GM18507 (cell line): ENCODE measurements at places on chromosomes 7 and 10.
A peak's percentile ranks its signal among the peaks of the same experiment; 100 is the strongest.

DNA sequence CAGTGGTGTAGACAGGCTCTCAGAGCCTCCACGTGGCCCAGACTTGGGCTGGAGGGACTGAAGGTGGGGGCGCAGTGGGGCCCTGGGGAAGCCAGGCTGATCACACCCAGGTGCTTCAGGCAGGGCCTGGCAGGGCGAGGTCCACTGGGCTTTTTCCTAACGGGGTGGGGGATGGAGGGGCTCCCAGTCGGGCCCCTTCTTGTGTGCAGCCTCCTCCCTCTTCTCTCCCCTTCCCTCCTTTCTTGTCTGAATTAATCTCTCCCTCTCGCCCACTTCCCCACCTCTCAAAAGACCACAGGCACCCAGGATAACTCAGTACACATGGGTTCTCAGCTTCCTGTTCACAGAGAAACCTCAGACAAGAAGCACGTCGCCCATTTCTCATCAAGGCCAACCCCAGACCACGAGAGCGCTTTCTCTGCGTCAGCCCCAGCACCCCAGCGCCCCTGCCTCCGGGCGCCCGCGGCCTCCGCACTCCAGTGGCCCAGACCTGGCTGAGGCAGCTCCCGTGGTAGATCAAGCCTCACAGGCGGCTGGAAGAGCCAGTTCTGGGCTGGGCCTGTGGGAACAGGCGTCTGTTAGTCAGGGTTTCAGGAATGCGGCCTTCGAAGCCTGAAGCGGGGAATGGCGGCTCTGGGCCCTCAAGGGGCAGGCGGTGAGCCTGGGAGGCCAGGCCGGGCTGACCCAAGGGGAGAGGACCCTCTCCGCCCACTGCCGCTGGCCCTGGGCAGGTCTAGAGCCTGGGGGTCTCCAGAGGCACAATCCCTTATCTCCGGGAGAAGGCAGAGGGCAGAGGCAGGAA, 50.6 kb downstream of the PWWP2B start:
- DNase-seq: no peak

DNA sequence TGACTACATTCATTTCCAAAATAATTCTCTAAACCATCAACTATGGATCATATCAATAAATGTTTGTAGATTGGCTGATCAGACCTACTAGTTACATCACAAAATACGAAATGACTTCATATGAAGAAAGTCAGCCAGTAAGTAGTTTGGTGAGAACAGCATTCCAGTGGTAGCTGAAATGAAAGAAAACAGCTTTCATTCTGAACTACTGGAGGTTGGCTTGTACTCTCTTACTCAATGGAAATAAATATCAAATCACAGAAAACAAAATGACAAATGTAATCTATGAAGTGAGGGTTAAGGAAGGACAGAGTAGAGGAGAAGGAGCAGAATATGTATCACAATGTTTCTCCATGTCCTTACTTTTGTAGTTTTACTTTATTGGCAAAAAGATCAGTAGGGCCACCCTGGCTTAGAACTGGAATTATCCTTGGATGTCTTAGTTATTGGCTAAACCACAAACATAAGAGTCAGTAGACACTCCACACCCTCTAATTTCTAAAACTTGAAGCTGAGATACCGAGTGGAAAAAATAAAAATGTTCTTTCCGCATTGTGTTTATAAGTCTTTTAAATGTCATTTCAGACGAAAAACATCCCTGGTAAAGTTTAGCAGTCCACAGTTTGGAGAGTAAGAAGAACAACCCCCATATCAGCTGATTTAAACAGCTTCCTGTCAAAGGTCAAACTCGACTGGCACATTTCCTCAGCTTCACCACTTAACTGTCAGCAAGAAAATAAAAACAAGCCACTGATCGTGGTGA, 74.0 kb upstream of the DGKI start:
- no peak for DNase-seq

GRCh38 chr10:5887029-5887428, 2.7 kb downstream of the ANKRD16 start:
- no peak for DNase-seq

DNA sequence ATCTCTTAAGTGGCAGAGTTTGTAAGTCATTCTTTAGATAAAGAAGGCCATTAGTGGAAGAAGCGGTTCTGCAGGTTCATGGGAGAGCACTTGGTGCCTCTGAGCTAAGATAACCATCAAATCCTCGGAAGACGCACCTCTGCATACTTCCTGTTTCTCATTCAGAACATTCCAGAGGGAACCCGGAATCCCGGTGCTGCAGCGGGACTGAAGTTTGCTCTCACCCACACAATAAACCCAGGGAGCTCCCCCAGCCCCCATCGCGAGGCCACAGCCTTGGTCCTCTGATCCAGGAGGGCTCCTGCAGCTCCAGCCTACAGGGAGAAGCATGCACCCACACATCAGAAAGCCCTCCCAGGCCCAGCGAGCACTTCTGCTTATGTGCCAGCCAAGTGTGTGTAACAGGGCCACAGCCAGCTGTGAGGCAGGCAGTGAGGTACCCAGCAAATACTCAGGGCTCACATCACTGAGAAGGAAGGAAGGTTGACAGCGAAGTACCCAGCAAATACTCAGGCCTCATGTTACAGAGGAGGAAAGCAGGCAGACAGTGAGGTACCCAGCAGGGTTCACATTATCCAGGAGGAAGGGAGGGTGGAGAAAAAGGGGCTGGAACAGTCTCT, 142.4 kb downstream of the DIP2C start:
- no peak for DNase-seq

- no peak for DNase-seq
These were observed 3.8 kb downstream of the ABCA13 start for GRCh38 chr7:48175019-48175418.

DNA sequence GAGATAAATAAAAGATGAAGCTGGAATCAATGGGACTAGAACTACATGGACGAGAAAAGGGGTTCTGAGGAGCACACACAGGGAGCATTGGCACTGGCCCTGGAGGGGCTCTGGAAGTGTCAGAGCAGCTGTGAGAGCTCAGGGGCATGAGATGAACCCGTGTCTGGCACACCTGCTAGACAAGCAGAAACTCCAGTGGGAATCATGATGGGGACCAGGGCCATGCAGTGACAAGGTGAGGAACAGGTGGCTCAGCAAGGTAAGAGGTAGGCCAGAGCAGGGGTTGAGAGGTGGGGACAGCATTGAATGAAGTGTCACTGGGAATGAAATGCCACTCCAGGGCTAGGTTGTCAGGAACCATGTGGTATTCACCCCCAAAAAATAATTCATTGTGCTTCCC, 588.5 kb downstream of the GRID1 start:
- no peak for DNase-seq

DNA sequence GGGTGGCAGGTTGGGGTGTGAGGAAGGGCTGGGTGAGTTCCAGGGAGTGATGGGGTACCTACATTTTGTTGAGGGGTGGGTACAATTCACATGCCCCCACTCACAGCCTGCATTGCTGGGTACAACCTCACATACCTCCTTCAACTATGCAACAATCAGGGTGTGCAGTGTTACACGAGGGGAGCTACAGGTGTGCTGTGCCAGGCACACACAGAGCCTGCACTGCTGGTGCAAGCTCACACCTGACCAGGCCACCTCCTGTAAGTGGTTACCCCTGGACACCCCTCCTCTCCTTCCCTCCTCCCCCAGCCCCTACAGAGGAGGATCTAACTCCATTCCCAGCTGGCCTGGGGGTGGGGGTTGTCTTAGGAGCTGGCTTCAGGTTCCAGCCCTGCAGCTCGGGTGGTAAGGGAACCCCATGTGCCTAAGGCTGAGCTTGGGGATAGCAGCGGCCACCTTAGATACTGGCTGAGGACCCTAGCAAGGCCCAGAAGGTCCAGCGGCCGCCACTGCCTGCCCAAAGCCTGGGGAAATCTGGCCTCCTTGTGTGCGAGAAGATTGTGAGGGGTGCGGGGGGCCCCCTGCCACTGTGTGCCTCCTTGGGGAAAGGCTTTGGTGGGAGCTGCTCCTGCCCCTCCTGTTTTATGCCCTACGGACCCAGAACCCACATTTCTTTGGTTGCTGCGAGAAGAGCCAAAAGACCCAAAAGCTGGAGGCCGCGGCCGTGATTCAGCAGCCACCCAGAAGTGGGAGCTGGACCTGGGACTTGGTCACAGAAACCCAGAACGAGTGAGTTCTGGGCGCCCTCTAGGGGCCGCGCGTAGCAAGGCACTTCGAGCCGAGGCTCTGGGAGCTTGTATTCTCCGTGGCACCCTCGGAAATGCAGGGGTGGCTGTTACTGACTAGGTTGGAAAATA, 10.8 kb downstream of the TLX1 start:
- DNase-seq: peak; percentile 69

DNA sequence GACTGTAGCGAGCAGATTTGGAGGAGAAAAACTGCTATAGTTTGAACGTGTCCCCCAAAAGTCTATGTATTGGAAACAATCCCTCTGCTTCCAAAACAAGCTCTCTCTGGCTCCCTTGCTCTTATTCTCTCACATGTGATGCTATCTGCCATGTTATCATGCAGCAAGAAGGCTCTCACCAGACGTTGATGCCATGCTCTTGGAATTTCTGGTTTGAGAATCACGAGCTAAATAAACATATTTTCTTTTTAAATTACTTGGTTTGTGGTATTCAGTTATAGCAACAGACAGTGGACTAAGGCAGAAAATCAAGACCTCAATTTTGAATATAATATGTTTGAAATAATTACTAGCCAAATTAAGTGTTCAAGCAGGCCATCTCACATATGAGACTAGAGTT, 17.5 kb upstream of the GNAT3 start:
- DNase-seq: no peak

GRCh38 chr10:10353326-10353868, 664.3 kb upstream of the CELF2 start:
- DNase-seq: no peak

DNA sequence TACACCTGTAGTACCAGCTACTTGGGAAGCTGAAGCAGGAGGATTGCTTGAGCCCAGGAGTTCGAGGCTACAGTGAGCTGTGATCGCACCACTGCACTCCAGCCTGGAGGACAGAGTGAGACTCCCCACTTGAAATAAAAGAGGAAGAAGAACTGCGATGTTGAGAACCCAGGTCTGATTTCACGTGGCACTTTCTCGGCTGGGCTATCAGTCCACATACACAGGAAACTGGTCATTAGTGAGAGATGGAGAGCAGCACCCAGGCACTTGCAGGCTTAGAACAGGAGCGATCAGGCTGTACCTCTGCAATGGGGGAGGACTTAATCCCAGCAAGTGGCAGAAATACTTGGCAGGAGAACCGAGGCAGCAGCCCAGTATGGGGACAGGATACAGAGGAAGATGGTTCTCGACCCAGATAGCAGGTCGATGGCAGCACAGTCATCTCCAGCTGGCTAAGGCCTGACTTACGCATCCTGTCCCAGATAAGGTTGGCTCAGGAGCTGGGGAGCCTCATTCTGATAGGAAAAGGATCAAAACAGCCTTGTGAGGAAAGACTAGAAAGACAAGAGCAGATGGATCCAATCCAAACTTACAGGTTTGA, 487.7 kb upstream of the AUTS2 start:
- DNase-seq: no peak

DNA sequence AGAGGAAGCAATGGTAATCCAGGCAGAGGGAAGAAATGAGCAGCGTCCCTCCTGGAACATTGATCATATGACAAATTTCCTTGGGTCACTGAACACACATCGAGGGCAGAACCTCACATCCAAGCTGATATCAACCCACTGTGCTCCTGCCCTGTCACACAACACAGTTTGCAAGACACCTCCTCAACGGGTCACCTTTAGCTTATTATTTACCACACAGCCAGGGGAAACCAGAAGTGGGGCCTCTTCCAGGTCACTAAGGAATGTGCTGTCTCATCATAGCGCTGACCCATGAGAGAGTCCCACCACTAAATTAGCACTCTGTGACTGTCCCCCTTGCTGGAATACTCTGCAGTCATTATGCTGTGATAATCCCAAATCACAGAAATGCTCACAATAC, 69.7 kb upstream of the PPP1R3C start:
- no peak for DNase-seq

- no peak for DNase-seq
These were observed 82.7 kb downstream of the CPXM2 start for GRCh38 chr10:123808906-123809305.

- DNase-seq: no peak
These were observed 49.5 kb upstream of the ZPBP start for GRCh38 chr7:50142425-50143017.

DNA sequence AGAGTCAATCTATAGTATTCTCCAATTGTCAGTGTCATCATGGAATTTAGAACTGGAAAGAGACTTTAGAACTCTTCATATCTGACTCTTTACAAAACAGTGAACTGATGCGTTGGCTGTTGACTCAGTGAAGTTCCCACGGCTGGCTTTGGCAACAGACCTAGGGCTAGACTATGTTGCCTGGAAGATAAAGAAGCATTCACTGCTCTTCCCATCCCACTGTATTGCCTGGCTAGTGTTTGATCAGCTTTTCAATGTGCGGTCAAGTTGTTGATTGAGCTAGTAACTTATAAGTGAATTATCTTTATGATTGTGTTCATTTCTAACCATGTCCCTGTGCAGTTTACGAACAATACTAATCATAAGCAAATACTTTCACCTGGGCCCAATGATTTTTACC, 365.7 kb upstream of the LRGUK start:
- DNase-seq: no peak

GRCh38 chr7:83930262-83930661, 264.3 kb downstream of the SEMA3A start:
- no peak for DNase-seq

DNA sequence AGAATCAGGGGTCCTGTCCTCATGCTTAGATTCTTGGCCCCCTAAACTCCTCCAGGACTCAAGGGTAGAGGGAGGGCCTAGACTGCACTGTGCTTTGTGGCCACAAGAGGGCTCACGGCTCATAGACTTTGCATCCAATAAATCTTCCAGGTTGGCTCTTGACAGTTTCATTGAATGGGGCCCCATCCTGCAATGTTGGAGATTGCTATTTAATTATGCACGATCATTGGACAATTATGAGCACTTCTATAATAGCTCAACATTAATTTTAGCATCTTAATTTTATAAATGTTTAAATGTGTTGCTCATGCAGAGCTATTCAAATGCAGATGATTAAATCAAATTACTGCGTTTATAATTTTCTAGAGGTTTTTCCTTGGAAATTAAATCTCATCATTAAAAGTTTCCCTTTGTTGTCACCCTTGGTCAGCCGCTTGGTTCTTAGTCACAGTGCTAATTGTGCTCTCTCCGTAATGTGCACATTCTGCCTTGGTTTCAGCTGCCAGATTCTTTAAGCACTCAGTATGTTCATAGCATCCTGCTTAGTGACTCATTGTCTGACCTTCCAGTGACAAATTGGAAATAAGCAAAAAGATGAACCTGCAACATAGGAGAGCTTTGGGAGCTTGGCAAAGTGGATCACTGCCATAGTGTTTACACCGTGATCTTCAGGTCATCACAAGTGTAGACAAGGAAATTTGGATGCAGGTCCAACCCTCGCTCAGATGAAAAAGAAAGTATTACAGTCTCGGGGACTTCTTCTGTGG, 33.4 kb upstream of the PLPP4 start:
- peak; percentile 26 for DNase-seq
